ENCODE measurements at places on chromosomes 6 and 20.

DNA sequence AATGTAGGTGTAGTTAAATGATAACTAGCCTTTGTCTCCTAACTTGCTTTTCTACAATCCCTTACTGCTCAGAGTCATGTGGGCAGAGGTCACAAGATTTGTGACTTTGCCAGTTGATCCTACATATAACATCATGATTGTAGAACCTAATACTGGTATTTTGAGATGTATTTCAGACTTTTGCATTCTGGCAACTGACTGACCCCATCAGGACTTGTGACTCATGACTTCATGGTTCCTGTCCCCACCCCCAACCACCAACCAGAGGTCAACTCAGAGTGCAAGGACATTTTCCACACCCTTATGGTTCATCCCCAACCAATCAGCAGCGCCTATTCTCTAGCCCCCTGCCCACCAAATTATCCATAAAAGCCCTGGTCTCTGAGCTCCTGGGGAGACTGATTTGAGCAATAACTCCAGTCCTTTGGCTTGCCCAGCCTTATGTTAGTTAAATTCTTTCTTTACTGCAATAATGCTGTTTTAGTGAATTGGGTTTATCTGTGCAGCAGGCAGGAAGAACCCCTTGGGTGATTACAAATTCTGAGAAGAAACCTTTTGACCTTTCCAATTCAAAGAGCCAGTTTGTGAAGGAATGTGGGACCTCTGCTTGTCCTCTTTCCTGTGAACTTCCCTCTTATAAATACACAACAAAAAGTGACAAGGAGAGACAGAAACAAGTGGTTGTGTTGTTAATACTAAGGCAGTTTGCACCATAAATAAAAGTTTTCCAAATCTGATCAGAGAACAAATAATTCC is 588.7 kb downstream of the UTRN start:
- no peak for DNase-seq

DNA sequence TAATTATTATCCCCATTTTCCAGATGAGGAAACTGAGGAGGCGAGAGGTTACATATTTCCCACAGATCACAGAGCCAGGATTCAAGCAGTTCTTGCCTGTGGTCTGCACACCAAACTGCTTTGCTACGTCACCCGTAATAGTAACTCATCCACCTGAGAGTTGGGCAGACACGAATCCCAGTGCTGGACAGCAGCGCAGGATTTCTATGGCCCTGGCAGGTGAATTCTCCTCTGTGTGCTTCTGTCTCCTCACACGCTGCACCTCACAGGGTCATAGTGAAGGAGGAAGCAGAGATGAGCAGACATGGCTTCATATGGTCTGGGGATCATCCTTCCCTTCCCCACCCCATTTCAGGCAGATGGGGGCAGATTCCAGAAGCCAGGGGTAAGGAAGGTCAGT is 127.0 kb upstream of the LRFN2 start:
- DNase-seq, result no peak

- no peak for DNase-seq
These were observed 21.9 kb downstream of the BHLHE23 start for GRCh38 chr20:62984666-62985443.

DNA sequence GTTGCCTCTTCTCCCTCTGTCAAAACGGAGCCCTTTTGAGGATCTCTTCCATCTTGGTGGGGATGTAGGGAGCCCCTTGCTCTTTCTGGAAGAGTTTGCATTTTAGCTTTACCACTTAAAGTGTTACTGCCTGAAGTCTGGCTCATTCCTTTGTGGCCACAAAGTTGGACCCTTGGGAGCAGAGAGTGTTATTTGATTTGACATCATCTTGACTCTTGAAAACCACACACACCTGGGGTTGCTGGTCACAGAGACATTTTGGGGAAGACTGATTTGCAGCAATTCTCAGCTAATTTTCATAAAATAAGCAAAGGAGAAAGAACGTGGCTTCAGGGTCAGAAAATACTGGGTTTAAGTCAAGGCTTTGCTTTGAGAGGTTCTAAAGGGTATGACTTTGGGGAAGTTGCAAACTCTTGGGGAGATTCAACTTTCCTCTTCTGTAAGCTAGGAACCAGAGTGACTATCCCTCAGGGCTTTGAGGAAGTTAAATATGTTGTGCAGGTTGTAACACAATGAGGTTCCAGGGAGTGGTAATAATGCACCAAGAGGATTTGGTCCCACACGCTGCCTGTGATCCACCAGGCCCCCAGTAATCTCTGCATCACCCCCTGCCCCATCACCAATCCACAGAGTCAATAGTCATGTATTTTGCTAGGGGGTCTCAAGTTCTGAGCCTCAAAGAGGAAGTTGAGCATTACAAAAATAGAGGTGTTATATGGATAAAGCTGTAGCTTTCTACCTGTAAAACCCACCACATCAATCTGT is 141.6 kb upstream of the SLC24A3 start:
- DNase-seq, result no peak

GRCh38 chr6:18192026-18192425 is 36.8 kb downstream of the KDM1B start:
- no peak for DNase-seq

- DNase-seq, result no peak
These were observed 3.0 kb upstream of the NFATC2 start for GRCh38 chr20:51545515-51545914.

DNA sequence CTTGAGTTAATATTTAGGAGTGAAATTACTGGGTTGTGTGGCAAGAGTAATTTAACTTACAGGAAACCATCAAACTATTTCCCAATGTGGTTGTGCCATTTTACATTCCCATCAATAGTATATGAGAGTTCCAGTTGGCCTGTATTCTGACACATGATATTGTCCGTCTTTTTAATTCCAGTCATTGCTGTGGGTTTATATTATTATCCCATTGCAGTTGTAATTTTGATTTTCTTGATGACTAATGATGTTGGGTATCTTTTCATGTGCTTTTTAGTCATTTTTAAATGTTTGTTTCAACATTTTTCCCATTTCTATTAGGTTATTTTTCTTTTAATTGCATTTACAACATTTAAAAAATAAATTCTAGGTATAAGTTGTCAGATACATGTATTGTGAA is 614.0 kb downstream of the UTRN start:
- no peak for DNase-seq

- DNase-seq, result no peak
These were observed 24.9 kb upstream of the NT5E start for GRCh38 chr6:85424981-85425380.

DNA sequence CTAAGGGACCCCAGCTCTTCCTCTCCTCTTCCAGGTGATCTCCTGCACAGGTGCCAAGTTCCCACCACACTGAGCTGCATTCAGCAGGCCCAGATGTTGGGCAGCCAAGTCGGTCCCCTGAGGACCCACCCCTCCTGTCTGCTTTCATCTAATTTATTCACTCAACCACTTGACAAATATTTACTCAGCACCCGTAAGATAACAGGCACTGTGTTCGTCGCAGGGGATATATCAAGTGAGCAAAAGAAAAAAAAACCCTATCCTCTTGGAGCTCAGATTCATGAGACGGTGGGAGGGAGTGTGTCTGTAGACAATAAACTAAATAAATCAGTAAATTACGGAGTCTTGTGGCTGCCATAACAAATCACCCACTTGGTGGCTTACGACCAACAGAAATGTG is 143.6 kb downstream of the MRPL14 start:
- DNase-seq, result no peak

DNA sequence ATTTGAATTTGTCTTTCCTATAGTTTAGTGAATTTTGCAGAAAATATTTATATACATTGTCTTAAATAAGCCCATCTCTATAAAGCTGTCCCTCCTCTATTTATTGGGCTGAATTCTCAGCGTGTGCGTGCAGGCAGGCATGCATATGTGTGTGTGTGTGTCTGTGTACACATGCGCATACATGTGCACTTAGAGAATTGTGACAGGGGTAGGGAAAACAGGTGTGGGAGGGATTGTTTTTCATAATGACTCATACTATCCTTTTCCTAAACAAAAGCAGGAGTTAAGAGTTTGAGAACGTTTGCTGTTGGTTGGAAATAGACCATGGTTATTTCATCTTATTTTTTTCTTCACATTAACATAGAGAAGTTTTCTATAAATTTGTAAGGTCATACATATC is 43.4 kb upstream of the FABP7 start:
- DNase-seq, result no peak

DNA sequence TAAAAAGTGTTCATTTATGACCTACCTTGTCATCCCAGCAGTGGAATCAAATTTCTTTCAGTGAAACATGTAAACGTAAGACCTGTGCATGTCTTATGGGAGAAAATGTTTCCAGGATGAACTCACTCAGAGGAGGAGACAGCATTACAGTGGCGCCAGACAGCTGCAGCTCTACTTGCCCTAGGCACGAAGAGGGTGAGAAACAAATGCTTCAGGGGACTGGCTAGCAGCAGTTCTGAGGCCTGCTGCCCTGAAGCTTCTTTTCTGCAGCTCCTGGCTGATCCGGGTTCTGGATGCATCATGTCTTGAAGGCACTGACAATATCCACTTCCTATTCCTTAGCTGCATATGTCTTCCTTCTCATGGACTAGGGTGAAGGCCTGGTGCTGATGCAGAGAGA is 120.2 kb downstream of the QRSL1 start:
- DNase-seq, result no peak

- DNase-seq, result no peak
These were observed 61.2 kb downstream of the ME1 start for GRCh38 chr6:83369692-83370091.

DNA sequence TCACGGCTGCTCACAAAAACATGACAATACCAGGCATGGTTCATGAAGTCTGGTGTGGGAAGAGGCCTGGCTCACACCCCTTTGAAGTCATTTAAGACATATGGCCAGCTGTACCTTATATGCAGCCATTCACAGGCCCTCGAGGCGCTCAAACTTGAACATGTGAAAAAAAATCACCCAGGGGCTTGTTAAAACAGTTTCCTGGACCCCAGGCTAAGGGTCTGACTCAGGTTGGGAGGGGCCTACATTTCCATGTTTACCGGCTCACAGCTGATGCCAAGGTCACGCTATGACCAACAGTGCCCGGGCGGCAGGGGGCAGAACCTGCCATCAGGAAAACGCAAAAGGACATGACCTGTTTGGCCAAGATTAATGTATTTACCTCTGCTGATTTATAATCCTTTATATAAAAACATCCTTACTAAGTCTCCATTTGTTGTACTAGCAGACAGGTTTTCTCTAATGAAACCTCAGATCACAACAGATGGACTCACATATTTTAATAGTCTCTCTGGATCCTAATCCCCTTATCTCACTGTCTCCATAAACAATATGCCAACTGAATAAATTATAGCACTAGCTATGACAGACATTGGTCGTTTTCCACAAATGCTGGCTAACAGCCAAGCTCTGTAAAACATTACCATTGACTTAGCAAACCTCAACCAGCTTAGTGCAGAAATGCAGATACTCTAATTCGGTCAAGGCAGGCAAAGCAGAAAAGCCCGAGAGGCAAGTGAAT is 19.9 kb downstream of the EZR start:
- no peak for DNase-seq

DNA sequence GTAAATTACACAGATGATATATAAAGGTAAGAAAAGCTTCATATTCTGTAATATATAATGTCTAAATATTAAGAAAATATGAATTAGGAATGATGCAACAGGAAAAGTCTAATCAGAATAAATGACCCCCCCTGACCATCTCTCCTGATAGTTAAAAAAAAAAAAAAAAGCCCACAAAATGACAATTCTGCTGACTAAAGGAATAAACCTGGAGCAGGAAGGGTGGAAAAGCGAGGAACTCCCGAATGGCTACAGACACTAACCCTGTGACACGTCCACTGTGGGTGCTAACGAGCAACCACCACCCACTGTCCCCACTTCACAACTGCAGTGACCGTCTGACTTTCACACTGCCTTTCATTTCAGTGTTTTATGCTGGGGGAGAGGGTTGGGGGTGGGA is 67.6 kb upstream of the FOXQ1 start:
- no peak for DNase-seq

- no peak for DNase-seq
These were observed 90.9 kb downstream of the LMBRD1 start for GRCh38 chr6:69705954-69706353.

GRCh38 chr6:107674995-107675738 is 148.9 kb downstream of the SCML4 start:
- DNase-seq, result peak; percentile 80

GRCh38 chr6:5175635-5176034 is 85.1 kb downstream of the LYRM4 start:
- no peak for DNase-seq

- no peak for DNase-seq
These were observed 351.9 kb upstream of the PRND start for GRCh38 chr20:4369798-4370124.

GRCh38 chr20:19729672-19730071 is 28.4 kb upstream of the RIN2 start:
- no peak for DNase-seq

- DNase-seq, result no peak
These were observed 1688.5 kb downstream of the GRIK2 start for GRCh38 chr6:103081876-103082630.

- no peak for DNase-seq
These were observed 21.8 kb upstream of the PCMTD2 start for GRCh38 chr20:64233725-64234124.

- no peak for DNase-seq
These were observed 23.0 kb upstream of the ECHDC1 start for GRCh38 chr6:127366282-127367022.

DNA sequence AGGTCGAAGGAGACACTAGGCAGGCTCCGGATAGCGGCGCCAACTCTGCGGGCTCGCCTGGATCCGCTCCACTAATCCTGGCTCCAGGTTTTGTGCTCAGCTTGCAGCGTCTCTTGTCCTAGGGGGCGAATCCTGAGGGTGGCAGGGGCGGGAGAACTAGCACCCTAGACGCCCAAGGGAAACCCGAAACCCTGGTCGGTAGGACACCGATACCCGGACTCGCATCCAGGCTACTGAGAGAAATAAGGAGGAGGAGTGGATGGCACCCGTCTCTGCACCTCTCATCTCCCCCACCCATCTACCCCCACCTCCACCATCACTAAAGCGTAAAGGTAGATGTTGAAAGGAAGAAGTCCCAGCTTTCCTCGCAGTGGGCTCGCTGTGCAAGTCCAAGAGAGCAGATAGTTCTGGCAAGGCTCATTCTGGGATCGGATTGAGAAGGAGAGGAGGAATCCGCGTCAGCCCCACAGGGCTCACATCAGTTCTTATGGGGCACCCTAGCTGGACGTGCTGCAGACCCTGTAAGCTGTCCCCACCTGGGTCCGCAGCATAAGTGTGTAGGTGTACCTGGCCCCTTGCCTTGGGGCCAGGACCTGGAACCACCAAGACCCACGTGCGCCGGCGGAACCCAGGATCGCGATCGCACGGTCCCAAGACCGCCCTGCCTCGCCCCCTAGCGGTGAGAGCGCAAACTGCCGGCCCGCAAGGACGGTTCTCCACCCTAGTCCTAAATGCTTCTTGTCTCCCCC is 6.9 kb downstream of the SLC32A1 start:
- peak; percentile 69 for DNase-seq

GRCh38 chr6:21610341-21610740 is 16.8 kb downstream of the SOX4 start:
- no peak for DNase-seq

DNA sequence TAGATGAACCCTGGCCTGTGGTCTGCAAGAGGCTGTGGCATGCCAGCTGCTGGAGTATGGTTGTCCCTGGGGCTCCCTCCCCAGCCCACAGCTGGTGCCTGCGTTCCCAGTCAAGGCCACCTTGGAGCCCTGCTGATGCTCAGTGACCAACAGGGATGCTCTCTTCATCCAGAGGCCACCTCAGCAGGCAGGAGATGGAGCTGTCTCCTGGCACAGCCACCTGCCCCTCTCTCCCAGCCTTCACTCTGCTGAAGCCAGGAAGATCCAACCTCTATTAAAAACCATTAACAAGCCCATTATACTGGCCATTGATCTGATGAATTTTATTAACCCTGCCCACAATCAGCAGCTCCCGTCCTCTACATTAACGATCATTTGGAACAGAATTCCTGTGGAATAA is 40.4 kb downstream of the ADTRP start:
- DNase-seq, result no peak

GRCh38 chr6:1860756-1861348 is 251.1 kb downstream of the FOXC1 start:
- DNase-seq, result no peak
